Activated T-cell treated with anti-CD3 and anti-CD28 coated beads for 1 hour (primary cell): ENCODE measurements at places on chromosomes 5 and 9.

DNA sequence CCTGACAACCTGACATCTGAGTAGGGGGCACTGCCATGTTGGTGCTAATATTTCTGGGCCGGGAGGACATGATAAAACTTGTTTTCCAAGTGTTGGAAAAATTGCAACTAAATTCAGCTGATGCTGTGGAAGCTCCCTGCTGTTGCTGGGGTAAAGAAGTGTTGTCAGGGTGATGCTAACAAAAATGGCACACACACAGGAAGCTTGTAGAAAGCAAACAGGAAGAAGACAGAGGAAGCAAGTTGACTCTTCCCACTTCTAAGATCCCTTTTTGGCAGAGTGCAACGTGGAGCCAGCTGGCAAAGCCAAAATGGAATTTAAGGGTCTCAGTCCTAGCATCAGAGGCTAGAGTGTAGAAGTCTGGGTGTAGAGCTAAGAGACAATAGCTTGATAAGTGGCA is 11.3 kb upstream of the RIOK2 start:
- DNase-seq = no peak

DNA sequence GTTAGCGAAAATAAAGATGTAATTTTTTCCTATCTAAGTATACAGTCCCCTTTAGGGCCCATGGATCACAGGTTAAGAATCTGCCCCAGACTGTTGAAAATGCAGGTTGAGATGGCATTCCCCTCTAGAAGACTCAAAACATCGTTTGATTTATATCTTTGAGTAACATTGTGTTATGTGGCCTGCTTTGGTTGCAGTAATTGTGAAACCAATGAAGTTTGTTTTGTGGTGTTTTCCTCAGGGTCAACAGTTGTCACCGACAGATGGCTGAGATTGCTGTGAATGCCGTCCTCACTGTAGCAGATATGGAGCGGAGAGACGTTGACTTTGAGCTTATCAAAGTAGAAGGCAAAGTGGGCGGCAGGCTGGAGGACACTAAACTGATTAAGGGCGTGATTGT is 7.8 kb downstream of the CCT5 start:
- no peak for DNase-seq

- DNase-seq = no peak
These were observed 15.4 kb downstream of the AOPEP start for GRCh38 chr9:94741866-94742265.

DNA sequence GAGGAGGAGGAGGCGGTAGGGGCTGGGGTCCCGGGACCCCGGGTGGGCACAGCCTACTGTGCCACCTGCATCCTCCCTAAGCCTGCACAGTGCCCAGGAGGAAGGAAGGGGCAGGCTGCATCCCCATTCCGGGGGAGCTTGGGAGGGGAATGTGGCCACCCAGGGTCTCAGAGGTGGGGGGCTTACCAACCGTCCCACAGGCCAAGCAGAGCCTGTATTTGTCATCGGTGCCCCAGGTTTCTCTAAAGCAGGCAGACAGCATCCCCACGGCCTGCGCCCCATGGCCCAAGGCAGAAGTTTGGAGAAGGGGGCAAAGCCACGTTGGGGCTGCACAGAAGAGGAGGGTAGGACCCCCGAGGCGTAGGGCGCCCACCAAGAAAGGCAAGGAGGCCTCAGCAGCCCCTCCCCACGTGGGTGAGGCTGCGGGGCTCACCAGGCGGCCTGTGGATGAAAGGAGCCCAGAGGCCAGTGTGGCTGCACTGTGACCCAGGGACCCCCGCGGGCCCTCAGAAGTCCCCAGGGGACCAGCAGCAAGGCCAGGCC is 507 bp upstream of the GPSM1 start:
- no peak for DNase-seq

DNA sequence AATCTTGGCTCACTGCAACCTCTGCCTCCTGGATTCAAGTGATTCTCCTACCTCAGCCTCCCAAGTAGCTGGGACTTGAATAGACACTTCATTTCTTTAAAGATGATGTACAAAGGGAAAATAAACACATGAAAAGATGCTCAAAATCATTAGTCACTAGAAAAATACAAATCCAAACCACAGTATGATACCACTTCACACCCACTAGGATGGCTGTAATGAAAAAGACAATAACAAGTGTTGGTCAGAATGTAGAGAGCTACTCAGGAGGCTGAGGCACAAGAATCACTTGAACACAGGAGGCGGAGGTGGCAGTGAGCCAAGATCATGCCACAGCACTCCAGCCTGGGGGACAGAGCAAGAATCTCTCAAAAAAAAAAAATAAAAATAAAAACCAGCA is 13.0 kb downstream of the F2RL2 start:
- no peak for DNase-seq

- DNase-seq = no peak
These were observed 118.4 kb downstream of the GDNF start for GRCh38 chr5:37721447-37721871.

DNA sequence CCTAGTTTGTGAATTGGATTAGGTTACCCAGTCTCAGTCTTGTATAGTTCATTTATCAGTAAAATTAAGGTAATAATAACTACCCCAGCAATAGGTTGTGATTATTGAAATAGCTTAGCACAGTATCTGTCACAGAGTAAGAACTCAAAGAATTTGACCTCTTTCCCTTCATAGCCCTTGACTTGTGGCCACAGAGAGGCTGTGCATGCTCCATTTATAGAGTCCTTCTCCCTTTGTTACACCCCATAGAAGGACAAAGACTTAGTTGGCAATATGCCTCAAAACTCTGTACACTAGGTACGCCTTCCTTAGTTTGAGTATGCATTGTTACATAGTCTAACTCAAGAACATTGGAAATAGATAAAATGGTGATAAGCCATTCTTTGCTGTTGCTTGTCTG is 257.2 kb downstream of the KCTD16 start:
- DNase-seq = no peak

GRCh38 chr5:137960819-137961218 is 71.6 kb downstream of the PKD2L2 start:
- DNase-seq = no peak

GRCh38 chr9:5971740-5972139 is 43.7 kb downstream of the RANBP6 start:
- DNase-seq = no peak
